ENCODE measurements at places on chromosomes 5 and 9. TPM values are rescaled to one million over a fixed set of nuclear protein-coding genes. Genes with fewer than 3 reads are reported as not detected.

The BRINP1 gene
- total RNA-seq, result not detected

The CD14 gene
- 20.4 TPM for total RNA-seq

DNA sequence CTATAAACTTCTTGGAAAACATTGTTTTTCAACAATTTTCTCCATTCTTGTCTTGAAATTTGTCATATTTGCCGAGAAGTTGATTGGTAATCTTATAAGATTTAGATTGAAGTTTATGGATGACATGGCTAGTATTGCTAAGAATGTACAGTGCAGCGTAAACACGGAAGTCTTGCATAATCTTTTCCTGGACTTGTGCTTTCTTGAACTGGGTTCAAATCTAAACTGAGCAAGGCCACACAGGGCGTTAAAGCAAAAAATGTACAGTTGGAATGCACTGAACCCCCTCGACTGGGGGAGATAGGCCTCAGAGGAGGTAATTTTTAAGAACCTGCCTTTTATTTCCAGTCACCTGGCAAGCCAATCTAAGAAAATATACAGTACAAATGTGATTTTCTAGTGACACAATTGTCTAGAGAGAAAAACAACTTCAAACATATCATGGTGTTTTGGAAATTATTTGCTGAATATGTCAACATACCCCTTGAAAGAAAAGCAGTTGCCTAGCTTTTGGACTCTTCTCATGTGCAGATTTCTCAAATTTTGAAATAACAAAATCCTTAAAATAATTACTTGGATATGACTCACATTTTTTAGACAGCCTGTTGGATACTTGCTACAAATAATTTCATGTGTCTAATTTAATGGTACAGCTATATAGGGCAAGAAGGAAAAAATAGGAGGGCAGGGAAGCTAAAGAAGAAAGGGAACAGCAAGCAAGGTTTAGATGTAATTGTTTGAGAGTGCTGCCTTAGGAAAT lies 18.5 kb upstream of the GAS1 start:
- peak; percentile 54 for ATAC-seq

- ATAC-seq, result no peak
Observed at GRCh38 chr9:33429256-33429985, 18.0 kb downstream of the AQP3 start.

The WDR38 gene
- not detected for total RNA-seq

The CDC20B gene
- total RNA-seq, result not detected

The FAM120AOS gene
- total RNA-seq, result 80.3 TPM

The SLC6A7 gene
- not detected for total RNA-seq

GRCh38 chr9:92807757-92808725 lies 43.4 kb upstream of the BICD2 start:
- ATAC-seq, result no peak

DNA sequence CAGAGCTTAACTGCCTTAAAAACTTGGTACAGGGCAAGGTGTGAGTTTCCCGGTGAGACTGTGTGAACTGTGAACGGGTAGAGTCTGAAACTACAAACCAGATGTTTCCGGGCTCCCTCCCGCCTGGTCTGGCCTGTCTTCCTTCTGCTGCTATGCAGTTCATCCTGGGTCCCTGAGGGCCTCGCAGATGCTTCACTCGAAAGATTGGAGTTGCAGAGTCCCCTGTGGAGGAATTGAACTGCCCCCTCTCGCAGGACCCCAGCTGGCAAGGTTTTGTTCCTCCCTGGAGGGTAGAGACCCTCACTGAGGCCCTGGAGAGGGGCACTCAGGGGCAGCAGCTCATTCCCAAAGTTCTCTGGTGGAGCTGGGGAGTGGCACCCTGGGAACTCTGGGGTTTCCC lies 533 bp downstream of the DCANP1 start:
- no peak for ATAC-seq

The ANKRD20A1 gene
- 1.5 TPM for total RNA-seq

GRCh38 chr5:16700081-16700480 lies 83.3 kb upstream of the RETREG1 start:
- ATAC-seq, result no peak

DNA sequence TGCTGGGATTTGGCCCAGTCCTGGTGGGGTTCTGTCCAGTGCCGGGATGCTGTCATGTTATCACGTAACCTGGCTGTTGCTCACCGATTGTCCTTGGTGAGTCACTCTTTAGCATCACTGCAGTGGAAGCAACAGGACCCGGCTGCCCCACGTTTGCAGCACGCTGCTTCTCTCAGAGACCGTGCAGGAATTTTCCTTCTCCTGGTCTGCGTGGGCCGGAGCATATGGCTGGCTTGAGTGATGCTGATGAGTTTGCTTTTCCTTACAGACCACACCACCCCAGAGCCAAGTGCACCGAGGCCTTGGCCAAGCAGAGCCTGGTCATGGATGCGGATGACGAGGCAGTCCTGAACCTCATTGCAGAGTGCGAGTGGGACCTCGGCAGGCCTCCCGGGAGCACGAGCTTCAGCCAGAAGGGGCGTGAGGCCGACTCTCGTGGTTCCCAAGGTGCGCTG lies 21.4 kb downstream of the CEP72 start:
- ATAC-seq, result no peak

GRCh38 chr9:124047251-124047672 lies 35.7 kb downstream of the LHX2 start:
- no peak for ATAC-seq

GRCh38 chr5:983238-983524 lies 25.4 kb upstream of the NKD2 start:
- no peak for ATAC-seq

The BTNL8 gene
- 1.1 TPM for total RNA-seq

DNA sequence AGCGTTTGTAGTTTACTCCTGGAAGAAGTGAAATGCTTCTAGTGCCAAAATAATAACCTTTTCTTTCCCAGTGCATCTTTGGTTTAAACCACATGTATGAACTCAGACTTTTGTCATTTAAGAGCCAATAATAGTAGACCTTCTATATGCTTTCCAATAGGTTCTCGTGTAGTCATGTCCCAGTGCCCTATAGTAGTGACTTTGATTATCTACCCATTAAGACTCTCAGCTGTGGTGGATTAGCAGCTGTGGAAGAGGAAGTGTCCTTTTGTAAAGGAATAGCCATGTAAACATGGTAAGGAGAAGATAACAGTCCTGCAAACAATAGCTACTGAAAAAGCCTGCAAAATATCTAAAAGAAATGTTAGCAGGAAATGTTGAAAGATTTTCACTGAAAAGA lies 765.3 kb downstream of the MTRR start:
- no peak for ATAC-seq

GRCh38 chr9:114898741-114899140 lies 31.6 kb downstream of the TNFSF8 start:
- no peak for ATAC-seq

DNA sequence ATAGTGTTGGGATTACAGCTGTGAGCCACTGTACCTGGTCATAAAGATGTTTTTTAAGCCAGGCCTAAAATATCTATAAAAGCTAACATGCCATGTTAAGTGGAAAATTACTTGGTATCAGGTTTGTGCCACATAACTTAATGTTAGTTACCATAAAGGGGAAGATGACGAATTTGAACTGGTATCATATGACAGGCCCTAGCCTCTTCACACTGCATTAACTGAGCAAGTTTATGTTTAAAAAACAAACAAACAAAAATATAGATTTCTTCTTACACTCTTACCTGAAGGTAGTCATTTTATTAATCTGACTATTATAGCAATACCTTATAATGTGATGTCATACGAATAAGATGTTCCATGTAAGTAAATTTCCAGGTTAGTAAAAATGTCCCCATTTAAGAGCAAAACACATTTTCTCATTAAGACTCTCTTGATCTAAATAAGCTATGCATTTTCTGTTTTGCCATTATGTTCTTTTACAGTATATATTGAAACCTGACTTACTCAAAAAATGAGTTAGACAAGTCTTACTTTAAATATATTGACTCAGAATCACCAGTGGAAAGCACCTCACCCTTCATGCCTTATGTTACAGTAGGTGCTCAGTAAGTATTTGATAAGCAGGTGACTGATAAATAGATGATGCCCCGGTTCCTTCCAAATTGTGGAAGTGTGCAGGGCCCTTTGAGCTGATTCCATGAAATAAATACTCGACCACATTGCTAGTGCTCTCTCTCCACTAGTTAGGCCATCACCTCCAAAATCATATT lies 125.4 kb downstream of the CDC42SE2 start:
- no peak for ATAC-seq

DNA sequence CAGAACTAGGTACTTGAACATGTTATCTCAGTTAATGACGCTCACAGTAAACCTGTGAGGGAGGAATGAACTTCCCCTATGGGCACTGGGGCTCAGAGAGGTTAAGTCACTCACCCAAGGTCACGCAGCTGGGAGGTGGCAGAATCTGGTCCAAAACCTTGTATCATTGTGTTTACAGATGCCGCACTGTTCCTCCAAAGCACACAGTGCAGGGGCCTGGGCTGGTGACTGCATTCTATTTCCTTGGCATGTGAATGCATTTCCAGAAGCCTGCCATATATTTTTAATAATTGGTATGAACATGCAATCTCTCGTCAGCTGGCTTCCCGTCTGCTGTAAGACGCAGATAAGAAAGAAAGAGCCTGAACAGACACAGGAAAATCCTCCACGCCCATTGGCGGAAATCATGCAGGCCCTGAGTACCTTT lies 77.0 kb upstream of the TBC1D2 start:
- no peak for ATAC-seq

The CRHBP gene
- 2.3 TPM for total RNA-seq

GRCh38 chr9:15967068-15967467 lies 414.2 kb downstream of the CCDC171 start:
- no peak for ATAC-seq

DNA sequence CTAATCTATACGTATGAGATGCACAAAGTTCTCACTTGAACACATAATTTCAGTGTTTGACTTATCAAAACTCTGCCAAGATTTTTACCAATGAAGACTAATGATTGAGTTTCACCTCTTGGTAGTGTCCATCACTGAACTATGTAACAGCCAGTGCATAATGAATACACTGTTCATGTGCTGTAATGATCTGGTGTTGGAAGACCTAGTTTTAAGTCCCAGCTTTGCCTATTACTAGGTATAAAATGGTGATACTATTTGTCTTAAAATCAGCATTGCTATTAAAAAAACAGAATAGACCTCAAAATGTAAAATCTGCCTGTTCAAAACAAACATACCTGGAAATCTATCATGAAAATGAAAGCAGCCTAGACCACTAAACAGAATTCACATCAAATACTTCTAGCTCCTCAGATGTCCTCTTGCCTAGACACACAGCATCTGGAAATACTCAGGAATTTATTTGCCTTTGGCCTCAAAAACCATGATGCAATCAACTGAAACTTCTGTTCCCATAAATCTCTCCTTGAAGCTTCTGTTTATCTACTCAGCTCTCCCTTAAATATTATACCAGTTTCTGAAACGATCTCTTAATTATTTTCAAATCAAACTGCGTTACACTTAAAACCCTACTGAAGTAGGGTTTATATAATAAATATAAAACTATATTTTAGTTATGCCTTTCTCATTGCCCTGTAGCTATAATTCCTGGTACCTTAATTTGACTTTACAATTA lies 38.1 kb downstream of the MRPS27 start:
- ATAC-seq, result peak; percentile 85

DNA sequence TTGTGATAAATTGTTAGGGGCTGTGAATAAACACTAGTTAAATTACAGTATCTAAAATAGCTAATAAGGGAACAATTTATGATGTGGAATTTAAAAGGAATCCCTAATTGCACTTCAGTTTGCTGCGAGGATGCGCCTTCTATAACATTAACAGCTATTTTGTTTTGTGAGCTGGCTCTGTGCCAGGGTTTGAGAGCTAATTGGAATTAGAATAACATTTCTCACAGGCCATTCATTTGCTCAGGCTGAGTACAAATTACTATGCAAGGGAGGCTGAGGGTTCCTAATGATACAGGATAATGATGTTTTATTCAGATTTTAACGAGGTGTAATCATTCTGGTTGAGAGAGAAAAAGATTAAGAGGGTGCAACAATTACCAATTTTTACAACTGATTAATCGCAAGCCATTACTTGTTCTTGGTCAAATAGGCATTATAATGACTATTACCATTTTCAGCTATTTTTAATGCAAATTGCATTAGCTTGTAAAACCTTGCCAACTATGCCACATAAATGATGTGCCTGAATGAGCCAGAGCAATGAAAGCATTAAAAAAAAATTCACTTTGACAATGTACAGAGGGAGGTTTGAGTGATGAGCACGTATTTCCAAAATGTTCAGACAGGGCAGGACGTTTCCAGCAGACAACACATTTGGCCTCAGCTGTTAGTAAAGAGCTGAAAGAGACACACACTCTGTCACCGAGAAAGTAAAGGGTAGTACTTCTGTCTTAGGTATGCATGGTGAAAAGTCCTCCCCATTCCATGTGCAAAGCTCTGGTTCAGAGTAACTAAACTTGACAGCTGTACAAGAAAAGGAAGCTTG lies 576.5 kb downstream of the TLE1 start:
- ATAC-seq, result no peak

The SOHLH1 gene
- total RNA-seq, result not detected

GRCh38 chr9:137742698-137743097 lies 123.9 kb downstream of the EHMT1 start:
- ATAC-seq, result no peak

GRCh38 chr5:117299936-117300328 lies 725.3 kb upstream of the SEMA6A start:
- ATAC-seq, result no peak

The TTC23L gene
- total RNA-seq, result not detected

DNA sequence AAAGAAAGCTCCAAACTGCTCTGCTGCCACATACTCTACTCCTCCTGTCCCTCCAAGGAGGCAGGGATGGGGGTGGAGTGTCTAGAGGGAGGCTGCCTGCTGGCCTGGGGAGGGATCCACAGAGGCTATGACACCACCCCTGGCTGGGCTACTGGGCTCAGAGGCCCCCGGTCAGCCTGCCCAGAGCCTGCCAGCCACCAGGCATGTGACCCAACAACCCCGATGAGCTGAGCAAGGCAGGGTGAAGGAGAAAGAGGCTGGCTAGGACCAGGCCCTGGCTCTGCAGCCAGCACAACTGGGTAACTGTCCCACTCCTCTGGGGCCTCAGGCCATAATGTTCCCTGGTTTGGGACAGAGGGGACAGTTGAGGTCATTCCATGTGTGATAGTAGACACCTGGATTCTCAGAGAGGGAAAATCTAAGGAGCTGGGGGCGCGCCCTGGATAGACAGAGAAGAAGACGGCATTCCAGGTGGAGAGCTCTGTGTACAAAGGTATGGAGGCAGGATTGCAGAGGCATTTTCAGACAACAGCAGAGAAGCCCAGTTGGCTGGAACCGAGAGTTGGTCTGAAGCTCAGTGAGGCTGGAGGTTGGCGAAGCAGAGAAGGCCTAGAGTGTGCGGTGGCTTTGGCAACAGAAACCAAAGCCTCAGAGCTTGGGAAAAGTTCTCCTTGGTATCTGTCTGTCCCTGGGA lies 33.8 kb upstream of the IL17B start:
- ATAC-seq, result peak; percentile 20

GRCh38 chr5:170632985-170633234 lies 129.1 kb downstream of the KCNIP1 start:
- peak; percentile 78 for ATAC-seq

The ANKRD18A gene
- total RNA-seq, result not detected

- peak; percentile 91 for ATAC-seq
Observed at GRCh38 chr9:89038382-89039103, 47.3 kb downstream of the S1PR3 start.

- ATAC-seq, result no peak
Observed at GRCh38 chr9:135152614-135153334, 65.3 kb downstream of the OLFM1 start.

Data from gastroesophageal sphincter (tissue), 4 donors.